Transverse colon (tissue), 4 donors: ENCODE measurements at places on chromosomes 6 and 20. TPM values are rescaled to one million over a fixed set of nuclear protein-coding genes. Genes with fewer than 3 reads are reported as not detected.

DNA sequence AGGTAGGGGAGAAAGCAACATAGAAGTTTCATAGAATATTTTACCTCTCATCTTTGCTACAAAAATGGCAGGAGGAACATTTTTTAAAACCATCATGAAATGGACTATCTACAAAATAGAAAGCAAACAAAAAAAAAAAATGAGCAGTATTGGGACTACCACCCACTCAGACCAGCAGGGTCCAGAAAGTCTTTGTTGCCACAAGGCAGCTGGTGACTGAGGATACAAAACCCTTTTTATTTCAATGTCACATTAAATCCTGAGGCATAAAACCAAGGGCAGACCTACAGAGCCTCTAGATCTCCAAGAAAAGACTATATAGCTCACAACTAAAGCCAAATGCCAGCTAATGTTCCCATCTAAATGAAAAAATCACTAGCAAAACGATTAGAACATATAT is 282.2 kb downstream of the PTPRK start:
- DNase-seq: no peak

DNA sequence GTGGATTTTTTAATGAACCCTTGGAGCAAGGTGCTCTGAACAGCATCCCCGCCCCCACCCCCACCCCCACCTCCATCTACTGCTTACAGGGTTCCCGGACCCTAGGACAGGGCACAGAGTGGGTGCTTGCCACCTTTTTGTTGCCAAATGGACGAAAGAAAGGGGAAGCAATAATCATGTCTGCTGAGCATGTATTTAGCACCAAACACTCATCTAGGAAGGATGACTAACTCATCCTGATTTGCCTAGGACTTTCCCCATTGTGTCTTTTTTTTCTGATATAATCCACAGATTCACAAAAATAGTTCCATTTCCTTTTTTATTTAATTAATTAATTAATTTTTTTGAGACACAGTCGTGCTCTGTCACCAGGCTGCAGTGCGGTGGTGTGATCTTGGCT is 1.2 kb upstream of the PLTP start:
- no peak for DNase-seq

DNA sequence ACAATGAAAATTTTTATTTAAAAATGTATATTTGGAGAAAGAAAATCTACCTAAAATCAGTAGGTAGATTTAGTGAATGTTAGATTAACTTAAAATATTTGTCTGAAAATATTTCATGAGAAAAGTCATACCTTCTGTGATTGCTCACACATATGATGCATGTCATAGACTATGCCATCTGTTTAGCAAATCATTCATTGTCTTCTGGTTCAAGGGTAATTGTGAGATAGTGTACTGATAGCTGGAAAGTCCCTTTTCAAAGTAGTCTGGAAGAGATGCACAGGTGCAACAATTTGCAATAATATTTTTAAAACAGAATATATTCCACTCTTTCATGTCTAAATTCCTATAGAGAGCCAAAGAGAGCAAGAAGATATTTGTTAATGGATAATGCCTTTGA is 21.0 kb upstream of the RNF217 start:
- no peak for DNase-seq

DNA sequence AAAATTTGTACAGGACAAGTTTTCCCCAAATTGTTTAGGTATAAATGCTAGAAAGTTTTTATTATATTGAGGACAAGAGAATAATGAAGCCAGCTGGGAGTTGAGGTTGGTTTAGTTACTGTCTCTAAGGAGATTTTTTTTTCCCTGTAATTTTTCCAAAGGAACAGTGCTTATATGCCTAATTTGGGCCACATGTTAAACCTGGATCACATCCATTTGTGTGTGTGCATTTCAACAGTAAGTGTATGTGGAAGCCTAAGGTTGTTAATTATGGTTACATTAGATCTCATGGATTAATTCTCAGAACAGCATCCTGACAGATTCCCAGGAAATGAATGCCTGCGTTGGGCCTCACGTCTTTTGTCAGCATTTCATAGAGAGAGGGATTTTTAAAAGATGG is 4.5 kb downstream of the IGF2R start:
- no peak for DNase-seq

DNA sequence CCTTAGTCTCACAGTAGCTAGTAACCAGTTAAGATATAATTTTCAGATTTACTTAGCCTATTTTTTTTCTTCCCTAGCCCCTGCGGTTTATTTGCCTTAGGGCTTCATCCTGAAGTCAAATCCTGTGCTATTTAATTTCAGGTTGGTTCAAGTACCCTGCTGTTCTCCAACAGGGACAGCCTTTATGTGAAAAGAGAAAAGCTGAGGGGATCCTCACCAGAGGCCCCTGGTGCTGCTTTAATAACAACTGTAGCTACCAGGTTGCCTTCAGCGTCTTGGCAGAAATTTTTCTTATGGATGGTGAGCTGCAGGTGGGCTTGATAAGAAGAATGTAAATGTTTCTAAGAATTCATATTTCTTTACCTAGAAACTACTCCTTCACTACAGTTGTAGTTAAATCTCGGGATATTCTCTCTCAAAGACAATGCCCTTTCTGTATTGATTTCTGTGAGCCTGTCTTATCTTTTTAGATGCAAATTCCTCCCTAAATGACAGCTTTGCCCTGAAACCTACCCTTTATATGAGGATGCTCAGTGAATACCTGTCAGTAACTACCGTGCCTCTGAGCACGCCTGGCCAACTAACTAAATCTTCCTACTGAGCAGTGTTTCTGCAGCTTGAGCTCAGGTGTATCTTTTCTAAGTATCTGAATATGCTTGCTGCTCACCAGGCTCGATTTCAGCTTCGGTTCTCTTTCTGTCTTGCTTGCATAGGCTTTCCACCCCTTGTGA is 320.5 kb downstream of the MMUT start:
- no peak for DNase-seq

GRCh38 chr6:105810922-105811482 is 275.1 kb upstream of the PRDM1 start:
- no peak for DNase-seq

- DNase-seq: peak; percentile 46
Observed at GRCh38 chr20:46021361-46022359, 7.4 kb upstream of the SLC12A5 start.

- no peak for DNase-seq
Observed at GRCh38 chr6:87827346-87827745, 125.3 kb upstream of the AKIRIN2 start.

Gene EYA4
- total RNA-seq: not detected

Gene HSPA1L
- not detected for total RNA-seq

Gene SYCP2L
- total RNA-seq: not detected

Gene GPR6
- not detected for total RNA-seq

Gene MATN4
- not detected for total RNA-seq
